ENCODE measurements at places on chromosomes 5 and 9.

DNA sequence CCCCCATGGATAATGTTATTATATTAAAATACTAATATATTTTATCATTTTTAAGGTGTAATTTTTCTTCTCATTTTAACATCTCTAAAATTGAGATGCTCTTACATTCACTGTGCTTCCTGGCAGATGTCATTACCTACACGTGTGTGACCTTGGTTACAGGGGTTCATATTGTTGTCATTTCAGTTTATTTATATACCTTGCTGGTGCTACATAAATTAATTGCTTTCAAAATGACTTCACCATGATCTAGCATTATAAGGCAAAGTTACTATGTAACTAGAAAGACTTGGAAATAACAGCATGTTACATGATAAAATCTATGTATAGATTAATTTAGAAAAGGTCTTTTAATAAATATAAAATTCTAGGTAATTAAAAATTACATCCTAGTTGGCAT lies 60.9 kb downstream of the ARHGEF28 start:
- no peak for DNase-seq

GRCh38 chr9:75880618-75881017 lies 9.9 kb upstream of the PCSK5 start:
- peak; percentile 67 for DNase-seq

DNA sequence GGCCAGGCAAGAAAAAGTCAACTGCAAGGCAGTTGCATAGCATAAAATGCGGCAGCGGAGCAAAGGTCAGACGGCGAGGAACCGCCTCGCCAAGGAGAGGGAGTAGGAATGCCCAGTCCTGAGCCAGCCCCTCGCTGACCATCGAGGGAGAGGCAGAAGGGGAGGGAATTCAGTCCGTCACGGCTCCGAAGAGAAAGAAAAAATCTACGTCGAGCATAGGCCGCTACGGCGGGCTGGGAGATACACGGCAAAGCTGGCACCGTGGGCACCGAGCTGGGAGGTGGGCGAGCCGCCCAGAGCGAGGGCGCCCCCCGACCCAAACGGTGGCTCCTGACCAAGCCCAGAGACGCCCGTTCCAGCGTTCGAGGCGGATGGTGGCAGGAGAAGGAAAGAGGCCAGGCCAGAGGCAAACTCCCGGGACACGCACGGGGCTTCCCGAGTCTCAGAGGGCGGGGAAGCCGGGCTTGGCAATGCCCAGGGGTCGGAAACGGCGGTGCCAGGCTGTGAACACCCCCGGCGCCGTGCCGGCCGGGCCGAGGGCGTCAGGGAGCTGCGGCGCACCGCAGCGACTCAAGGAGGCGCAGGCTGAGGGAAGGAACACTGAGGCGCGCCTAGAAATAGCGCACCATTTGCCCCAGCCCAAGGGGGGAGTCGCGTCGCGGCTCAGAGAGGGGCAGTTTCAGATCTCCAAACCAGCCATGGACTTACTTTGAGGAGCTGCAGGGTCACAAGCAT lies 518 bp downstream of the SPRY4 start:
- no peak for DNase-seq

DNA sequence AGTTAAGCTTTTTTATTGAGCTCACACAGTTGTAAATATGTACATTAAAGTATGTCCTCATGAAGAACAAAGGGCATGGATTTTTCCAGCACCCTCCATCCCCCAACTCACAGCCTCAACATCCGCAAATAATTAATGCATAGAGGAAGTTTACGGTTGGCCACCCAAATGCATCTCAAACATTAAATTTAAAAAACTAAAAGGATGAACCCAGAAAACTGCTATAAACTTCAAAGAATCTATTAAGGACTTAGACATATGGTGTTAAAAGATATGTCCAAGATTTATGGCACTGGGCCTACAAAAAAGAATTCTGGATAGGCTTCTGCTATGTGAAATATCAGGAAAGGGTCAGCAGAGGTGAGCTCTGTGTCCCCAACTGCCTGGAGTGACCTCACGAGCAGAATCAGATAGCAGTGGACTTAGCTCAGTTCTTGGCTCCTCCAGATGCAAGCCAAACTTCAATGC lies 54.0 kb upstream of the TNC start:
- DNase-seq: no peak

GRCh38 chr9:15115702-15116101 lies 191.3 kb downstream of the TTC39B start:
- no peak for DNase-seq

- DNase-seq: no peak
Observed at GRCh38 chr5:158288272-158288657, 429.3 kb upstream of the CLINT1 start.

- no peak for DNase-seq
Observed at GRCh38 chr5:96538808-96539250, 105.8 kb upstream of the PCSK1 start.

DNA sequence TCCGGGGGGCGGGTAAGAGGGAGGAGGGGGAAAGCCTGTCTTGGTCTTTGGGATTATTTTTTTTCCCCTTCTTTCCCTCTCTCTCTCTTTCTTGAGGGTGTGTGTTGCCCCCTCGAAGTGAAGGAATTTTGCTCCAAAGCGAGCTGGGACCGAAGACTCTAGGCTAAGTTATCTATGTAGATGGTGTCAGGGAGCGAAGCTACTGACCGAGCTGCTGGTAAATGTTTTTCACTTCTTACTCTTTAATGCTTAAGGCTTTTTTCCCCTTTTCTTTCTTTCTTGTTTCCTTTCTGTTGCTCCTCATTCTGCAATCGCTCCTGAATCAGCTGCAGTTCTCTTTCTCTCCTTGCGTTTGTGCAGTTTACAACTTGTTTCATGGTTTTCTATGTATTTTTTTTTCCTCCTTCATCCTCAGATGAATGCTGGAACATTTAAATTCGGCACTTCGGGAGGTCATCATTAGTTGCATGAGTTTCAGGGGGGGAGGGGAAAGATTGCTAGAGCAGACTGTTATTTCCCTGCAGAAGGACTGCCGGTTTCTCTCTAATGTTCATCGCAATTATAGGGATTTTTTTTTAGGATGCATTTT lies 1312.0 kb upstream of the WWC1 start:
- DNase-seq: no peak

- DNase-seq: no peak
Observed at GRCh38 chr9:134517069-134517680, 124.4 kb upstream of the COL5A1 start.

GRCh38 chr5:124650951-124651662 lies 95.3 kb downstream of the ZNF608 start:
- DNase-seq: peak; percentile 84

DNA sequence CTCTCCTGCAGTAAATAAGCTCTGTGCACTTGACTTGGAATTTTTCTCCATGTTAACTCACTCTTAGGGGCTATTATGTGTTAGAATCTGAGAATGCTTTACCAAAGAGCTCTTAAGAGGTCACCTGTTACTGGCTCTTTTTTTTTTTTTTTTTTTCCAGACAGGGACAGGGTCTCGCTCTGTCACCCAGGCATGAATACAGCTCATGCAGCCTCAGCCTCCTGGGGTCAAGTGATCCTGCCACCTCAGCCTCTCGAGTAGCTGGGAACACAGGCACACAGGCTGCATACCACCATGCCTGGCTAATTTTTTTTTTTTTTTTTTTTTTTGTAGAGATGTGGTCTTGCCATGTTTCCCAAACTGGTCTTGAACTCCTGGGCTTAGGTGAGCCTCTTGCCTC lies 22.1 kb downstream of the HMGXB3 start:
- DNase-seq: no peak

- no peak for DNase-seq
Observed at GRCh38 chr5:3891113-3891512, 295.5 kb downstream of the IRX1 start.

DNA sequence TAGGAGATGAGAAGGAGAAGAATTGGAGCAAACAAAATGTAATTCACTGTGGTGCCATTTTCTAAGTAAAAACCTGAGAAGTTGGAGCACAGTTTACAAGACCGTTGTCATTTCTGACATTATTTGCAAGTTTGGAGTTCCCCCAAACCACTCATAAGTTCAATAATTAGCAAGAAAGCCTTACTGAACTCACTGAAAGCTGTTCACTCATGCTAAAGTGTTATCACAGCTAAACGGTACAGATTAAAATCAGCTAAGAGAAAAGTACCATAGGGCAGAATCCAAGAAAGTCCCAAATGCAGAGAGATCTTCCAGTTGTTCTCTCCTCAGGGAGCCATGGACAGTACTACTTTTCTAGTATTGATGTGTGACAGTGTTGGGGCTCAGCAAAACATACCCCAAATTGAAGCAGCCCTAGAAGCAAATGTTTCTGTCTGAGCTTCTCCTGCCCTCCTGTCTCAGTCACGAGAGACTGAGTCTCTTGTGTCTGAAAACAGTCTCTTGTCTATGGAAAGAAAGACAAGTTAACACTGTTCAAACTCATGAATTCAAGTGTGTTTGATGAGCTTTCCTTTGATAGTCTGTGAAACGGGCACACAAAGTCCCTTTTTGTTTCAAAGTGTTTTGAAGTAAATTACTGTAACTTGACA lies 221.2 kb downstream of the GABRG2 start:
- DNase-seq: no peak

DNA sequence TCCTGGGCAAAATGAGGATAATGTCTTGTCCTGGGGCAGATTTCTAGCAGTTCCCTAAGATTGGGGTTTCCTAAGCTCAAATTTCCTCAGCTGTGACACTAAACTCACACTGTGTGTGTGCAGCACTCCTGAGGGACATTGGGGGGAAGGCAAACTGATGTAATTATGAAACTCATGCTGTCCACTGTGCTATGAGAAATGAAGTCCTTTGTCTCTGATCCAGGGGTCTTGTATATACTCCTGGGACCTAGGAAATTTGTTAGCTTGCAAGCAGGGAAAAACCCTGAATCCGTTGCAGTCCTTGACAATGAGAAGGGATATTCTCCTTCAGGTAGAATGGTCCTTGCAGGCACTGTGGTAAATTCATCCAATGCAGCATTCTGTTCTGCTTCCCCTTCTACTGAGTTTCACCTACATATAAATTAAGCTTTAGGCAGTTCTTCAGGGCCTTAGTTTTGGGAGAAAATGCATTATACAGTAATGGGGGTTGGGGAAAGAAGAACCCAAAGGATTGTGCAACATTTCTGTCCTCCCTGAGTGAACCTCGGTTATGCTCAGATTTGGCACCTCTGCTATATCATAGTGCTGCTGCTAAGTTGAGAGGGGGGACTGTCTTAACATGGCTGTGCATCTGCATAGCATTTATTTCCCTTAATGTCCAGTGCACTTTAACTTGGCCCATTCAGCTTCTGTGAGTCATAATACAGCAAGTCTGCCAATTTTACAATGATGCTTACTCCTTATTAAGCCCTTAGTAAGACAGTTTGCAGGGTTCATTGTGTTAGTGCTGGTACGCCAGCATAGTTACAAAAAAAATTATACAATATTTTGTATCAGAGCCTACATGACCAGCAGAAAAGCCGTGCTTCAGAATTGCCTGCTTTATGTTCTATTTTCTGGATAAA lies 80.2 kb downstream of the PJA2 start:
- DNase-seq: peak; percentile 35

DNA sequence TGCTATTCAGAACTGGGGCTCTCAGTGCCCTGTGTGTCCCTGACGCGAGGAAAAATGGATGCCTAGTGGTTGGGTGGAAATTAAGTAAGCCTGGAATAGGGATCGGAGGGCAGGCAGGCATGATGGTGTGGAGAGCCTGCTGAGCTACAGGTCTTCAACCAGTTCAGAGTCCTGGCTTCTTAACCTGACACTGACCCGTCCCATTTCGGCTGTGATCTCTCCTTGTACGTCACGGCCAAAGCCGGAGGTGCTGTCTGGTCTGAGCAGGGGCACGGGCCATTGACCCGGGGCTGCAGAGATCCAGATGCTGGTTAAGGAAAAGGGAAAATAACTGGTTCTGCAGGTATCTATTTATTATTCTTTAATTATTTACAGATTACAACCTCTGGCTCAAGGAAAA lies 27.9 kb downstream of the RHOBTB3 start:
- no peak for DNase-seq

DNA sequence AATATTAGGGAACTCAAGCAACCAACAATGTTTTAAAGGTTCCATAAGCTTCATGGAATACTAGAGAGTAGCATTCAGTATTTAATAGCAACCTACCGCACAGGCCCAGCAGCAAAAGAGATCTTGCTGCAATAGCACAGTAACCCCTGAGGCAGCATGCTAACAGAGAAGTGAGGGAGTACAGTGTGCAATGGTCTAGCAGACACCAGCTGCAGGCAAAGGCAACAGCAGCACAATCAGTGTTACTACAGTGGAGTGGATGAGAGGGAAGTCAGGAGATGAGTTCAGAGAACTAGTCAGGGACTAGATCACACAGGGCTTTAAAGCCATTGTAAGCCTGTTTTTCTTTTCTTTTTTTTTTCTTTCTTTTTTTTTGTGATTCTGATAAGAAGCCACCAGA lies 2.8 kb downstream of the TICAM2 start:
- no peak for DNase-seq

GRCh38 chr9:99712214-99712613 lies 109.5 kb upstream of the NR4A3 start:
- DNase-seq: no peak

GRCh38 chr5:23483090-23483489 lies 24.3 kb upstream of the PRDM9 start:
- no peak for DNase-seq

- DNase-seq: no peak
Observed at GRCh38 chr9:110472111-110472510, 107.4 kb downstream of the SVEP1 start.

- DNase-seq: peak; percentile 63
Observed at GRCh38 chr5:89816038-89816437, 593.5 kb downstream of the CETN3 start.

DNA sequence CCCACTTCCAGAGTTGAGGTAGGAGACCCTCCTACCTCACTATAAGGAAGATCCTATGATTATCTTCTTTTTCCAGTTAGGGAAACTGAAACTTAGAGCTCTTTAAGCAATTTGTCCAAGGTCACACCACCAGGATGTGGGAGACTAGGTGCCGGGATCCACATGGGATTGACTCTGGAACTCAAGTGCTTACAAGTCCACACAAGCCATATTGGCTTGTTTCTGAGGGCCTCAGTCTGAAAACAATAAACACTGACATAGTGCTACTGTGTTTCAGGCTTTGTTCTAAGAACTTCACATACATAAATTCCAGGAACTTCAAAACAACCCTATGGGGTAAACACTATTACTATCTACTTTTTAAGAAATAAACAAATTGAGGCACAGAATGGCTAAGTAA lies 481.3 kb downstream of the ZSWIM6 start:
- DNase-seq: no peak

GRCh38 chr5:178372142-178372571 lies 139.6 kb upstream of the PHYKPL start:
- DNase-seq: no peak
